Aorta (tissue), 5 donors: ENCODE measurements at places on chromosomes 6 and 20. TPM values are rescaled to one million over a fixed set of nuclear protein-coding genes. Genes with fewer than 3 reads are reported as not detected.

IGF2R gene
- total RNA-seq: 76.8 TPM

TRIM10 gene
- total RNA-seq: not detected

HLA-DQB2 gene
- 2.3 TPM for total RNA-seq

DNA sequence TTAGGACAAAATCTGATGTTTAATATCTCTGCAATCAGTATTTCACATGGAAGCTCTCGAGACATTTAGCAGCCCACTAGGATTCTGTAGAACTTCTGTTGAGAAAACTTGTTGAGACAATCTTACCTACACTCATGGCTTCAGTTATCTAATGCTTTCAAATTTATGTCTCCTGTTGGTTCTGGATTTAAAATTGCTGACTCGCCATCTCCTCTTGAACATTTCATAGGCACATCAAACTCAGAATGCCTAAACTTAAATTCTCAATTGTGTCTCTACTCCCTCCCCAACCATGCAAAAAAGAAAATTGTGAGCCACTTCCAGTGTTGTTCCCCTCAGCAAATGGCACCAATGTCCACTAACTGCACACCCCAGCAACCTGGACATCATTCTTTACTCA, 142.5 kb upstream of the AHI1 start:
- no peak overlapping the region for H3K4me3 ChIP-seq
- no peaks in the 10 kb centered on the region for H3K36me3 ChIP-seq
- no peaks in the 10 kb centered on the region for H3K27me3 ChIP-seq
- H3K27ac ChIP-seq: no peak overlapping the region

DNA sequence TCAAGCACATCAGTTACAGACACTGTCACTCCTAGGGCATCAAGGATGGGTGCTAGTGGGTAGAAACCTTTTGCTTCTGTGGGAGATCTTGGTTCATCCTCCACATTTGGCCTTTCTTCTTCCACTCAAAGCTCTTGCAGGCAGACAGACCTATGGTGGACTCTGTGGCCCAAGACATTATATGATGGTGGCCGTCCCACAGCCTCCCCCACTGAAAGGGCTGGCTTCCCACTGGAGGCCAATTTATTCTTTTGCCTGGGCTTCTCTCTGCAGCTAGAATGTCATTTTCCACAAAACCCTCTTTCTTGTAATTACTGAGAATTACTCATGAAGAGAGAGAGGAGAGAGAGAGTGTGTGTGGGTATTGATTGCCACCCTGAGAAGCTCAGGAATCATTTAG, 43.8 kb downstream of the CD40 start:
- H3K4me1 ChIP-seq: no peaks in the 10 kb centered on the region
- H3K27ac ChIP-seq: no peak overlapping the region
- no peaks in the 10 kb centered on the region for H3K36me3 ChIP-seq
- H3K27me3 ChIP-seq: no peaks in the 10 kb centered on the region

- peaks cover 15% of the 10 kb centered on the region for H3K4me1 ChIP-seq
- peak; percentile 77 for DNase-seq
- H3K27ac ChIP-seq: no peak overlapping the region
- H3K36me3 ChIP-seq: no peaks in the 10 kb centered on the region
- no peaks in the 10 kb centered on the region for H3K27me3 ChIP-seq
Observed at GRCh38 chr6:16540804-16541752, 220.2 kb downstream of the ATXN1 start.

DNA sequence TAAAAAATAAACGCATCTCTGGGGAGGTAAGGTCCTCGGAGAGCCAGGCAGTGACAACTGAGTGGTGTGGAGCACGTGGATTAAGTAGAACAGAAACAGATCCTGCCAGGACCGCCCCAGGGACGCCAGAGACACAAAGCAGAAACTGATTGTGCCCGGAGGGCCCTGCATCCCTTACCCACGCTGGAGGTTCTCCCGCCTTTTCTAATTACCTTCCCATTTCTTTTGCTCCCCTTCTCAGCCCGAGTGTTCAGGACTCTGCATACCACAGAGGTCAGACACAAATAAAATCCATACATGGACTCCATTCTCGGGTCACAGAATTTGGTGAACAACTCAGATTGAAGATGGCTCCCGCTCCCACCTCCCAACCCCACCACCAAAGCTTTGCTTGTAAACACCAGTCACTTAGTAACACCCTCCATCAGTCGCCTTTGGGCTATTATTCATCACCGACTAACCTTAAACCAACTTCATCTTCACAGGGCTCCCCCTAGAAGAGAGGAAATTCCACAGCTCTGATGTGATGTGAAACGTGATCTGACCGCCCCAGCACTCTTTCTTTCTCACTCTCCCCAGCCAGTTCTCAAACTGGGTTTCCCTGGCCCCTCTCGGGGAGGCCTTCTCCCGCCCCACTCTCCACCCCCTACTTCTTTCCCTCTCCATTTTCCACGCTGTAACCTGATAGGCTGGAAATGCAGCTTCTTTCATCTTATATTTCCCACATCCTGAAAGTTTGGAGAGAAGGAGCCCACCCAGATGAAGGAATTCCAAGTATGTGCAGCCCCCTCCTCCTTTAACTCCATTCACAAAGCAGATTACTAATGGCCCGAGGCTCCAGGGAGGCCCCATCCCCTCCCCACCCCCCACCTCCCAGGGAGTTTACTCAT, 32.5 kb upstream of the PIM1 start:
- H3K27ac ChIP-seq: peak overlapping the region; percentile 77
- DNase-seq: peak; percentile 53
- H3K27me3 ChIP-seq: no peaks in the 10 kb centered on the region
- H3K36me3 ChIP-seq: no peaks in the 10 kb centered on the region

- H3K4me1 ChIP-seq: no peaks in the 10 kb centered on the region
- no peaks in the 10 kb centered on the region for H3K36me3 ChIP-seq
- no peaks in the 10 kb centered on the region for H3K27me3 ChIP-seq
Observed at GRCh38 chr20:25859649-25860530, 163.2 kb upstream of the ZNF337 start.
